ENCODE measurements at places on chromosomes 6 and 20. TPM values are rescaled to one million over a fixed set of nuclear protein-coding genes. Genes with fewer than 3 reads are reported as not detected.

The TMEM244 gene
- not detected for polyA plus RNA-seq

The GMEB2 gene
- polyA plus RNA-seq = 8.4 TPM

The EPHA7 gene
- not detected for polyA plus RNA-seq

GRCh38 chr6:150566486-150566885 is 33.2 kb upstream of the PLEKHG1 start:
- no peak for DNase-seq

DNA sequence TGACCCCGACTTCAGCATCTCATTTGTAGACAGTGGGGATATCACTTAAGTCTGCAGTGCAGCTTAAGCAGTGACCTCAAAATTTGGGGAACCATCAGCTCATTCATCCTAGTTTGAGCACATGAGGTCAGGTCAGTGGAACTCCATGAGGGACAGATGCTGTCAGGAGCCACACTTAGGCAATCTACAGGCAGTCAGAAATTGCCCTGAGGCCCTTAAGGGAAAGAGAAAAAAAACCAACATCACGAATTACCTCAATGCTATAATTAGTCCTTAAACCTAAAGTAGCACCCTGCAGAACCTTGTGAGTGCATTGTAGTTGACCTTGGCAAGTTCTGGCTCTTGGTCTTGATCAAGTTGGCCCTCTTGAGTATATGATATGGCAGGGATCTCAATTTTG is 21.1 kb downstream of the TMEM74B start:
- no peak for DNase-seq

DNA sequence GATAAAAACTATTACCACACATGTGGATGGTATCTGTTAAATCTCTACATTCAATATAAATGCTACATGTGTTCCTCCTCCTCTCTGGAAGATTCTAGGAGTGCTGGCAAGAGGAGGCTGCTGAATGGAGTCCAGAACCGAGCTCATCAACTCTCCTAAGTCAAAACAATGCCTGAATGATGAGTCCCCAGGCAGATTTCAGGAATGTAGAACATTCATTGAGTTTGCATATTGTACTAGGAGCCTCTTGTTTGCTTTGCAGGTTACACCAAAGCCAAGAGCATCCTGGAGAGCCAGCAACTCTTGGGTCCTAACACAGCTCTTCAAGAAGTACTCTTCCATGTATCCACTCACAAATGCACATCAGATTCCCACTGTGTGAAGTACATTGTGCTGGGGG is 117.6 kb upstream of the UST start:
- no peak for DNase-seq

DNA sequence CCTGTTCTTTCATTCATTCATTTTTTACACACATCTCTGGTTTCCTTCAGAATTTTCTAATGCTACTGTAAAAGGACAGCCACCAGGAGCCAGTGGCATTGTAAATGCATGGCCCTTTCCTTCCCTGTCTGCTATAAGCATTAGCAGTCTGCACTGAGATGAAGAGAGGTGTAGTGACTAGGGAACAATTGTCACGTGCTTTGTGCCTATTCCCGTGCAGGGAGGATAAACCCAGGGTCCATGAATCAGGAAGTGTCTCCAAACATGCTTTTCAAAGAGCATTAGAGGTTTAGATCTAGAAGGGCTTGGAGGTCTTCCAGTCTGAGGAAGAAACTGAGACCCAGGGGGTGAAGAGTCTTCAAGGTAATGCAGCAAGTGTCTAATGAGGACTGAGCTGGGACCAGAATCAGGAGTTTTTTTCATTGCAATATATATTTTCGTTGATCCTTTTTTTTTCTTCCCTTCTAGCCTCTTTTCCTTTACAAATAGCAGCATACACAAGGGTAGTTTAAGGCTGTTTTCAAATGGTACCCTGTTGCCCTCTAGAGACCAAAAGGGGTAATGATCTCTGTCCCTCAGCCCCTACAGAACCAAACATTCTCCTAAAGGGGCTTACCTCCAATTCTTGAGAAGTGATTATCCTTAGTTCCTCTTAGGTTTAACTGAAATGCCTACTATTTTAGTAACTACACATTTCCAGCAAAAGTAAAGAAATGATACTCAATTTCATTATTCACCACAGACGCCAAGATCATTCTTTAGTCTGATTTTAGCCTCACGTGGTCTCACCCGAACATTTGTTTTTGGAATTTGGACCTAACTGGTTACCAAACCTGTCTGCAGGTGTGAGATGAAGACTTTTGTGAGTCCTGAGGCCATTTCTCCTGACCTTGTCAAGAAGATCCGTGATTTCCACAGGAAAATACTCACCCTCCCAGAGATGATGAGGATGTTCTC is 6.6 kb downstream of the TRIM15 start:
- peak; percentile 73 for DNase-seq

The GPR63 gene
- polyA plus RNA-seq = 3.7 TPM

- no peak for DNase-seq
Observed at GRCh38 chr6:141290941-141291721, 841.6 kb upstream of the GJE1 start.

The CLPSL2 gene
- polyA plus RNA-seq = not detected

The RBPJL gene
- polyA plus RNA-seq = not detected

DNA sequence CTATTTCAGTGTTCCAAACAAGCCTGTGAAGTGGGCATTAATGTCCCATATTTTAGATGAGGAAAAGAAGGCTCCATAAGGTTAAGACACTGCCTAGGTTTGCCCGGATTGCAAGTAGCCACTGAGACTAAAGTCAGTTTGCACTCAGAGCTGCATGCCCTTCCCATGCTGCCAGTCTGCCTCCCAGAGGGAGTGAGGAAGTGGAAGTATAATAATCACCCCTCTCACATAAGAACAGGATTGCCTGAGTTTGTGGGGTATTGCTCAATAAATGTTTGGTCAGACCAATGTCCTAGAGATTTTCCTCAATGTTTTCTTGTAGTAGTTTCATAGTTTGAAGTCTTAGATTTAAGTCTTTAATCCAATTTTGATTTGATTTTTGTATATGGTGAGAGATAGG is 43.9 kb upstream of the CLIC5 start:
- no peak for DNase-seq

DNA sequence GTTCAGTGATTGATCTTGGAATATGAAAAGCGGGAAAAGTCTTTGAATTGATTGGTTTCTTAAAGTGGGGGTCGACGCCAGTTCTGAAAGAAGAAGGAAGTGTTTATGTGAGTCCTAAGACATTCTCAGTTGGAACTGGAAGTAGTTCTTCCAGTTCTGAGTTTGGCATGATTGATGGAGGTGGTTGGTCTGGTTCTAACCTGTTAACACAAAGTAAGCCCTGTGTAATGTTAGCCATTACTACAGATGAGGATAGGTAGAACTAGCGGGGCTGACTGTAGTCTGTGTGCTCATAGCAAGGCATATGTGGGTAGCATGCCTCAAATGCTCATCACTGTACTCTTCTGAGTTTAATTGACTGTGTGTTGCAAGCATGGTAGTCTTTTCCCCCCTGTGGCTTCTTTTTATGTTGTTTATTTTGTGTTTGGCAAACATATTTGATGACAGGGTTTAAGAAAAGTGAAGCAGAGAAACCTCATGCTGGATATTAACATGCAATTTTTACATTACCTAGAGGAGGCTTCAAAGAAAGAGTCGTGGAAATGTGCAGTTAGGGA is 24.9 kb downstream of the CITED2 start:
- DNase-seq = no peak

GRCh38 chr20:7879883-7880282 is 60.4 kb downstream of the HAO1 start:
- no peak for DNase-seq

Measured in K562 (cell line).